ENCODE measurements at places on chromosomes 6 and 20.

- DNase-seq, result no peak
Observed at GRCh38 chr20:62361799-62362589, 5.1 kb downstream of the LAMA5 start.

- DNase-seq, result no peak
Observed at GRCh38 chr6:147715035-147715434, 206.5 kb downstream of the SAMD5 start.

GRCh38 chr6:34094474-34095135 lies 51.3 kb downstream of the GRM4 start:
- DNase-seq, result no peak

DNA sequence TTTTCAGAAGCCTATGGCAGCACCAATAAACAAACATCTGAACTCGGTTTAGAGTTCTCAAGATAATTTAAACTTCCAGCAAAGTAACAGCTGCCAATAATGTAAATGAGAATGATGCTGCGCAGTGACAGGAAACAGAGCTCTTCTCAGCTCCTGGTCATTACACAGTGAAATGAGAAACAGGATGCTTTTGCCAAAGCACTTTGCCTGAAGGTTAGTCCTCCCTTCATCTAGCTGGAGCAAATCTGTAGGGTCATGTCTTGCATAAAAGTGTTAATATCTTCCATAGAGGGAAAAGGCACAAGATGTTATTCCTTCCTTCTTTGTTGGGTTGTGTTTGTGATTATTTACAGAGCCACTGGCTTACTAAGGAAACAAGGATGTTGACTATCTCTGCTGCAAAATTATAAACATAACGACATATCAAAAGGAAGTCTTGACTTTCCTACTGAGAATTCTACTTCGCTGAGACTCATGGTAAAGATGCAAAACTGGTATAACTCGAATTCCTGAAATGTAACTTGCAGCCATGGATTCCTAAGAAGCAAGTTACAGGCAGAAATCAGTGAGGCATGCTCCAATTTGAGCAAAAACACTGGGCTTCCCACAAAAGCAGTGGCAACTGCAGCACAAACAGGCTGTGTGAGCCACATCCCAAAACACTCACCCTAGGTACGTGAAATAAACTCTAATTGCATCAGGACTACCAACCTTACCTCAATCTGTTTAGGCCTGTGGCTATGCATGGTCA lies 102.5 kb upstream of the BEND6 start:
- no peak for DNase-seq

DNA sequence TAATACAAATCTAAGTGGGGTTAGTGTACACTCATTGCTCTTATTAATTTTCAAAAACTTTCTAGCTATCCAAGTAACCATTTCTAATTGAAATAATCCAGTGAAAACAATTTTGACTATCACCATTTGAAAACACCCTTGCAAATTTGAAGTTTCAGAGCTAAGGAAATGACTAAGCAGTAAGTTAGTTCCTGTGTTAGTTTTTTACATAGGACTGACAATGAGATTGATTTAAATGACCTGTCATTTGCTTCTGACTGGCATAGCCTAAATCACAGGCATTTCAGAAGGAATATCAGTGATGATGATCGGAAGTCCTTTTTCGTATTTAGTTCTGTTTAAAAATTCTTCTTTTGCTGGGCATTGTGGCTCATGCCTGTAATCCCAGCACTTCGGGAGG lies 27.0 kb downstream of the STK4 start:
- no peak for DNase-seq

GRCh38 chr6:35370124-35370741 lies 27.9 kb downstream of the PPARD start:
- DNase-seq, result peak; percentile 97

GRCh38 chr6:134532694-134533624 lies 215.0 kb upstream of the SGK1 start:
- DNase-seq, result no peak

- DNase-seq, result no peak
Observed at GRCh38 chr20:36155991-36156390, 1.5 kb downstream of the EPB41L1 start.

DNA sequence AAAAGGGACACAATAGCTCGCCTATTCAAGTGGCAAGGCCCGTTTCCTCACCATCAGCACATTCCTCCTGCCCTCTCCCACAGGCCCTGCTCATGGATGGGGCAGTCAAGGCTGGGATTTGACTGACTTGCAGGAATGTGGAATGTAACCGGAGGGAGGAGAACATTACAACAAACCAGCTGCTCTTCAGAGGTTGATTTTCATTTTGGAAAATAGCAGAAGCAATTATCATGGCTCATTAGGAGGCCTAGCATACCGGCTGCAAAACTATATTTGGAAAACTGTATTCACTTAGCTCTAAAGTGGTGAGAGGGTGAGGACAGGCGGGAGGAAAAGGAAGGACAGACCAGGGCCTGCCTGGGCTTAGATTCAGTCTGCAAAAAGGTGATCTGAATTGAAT lies 283.7 kb downstream of the CD83 start:
- DNase-seq, result no peak

DNA sequence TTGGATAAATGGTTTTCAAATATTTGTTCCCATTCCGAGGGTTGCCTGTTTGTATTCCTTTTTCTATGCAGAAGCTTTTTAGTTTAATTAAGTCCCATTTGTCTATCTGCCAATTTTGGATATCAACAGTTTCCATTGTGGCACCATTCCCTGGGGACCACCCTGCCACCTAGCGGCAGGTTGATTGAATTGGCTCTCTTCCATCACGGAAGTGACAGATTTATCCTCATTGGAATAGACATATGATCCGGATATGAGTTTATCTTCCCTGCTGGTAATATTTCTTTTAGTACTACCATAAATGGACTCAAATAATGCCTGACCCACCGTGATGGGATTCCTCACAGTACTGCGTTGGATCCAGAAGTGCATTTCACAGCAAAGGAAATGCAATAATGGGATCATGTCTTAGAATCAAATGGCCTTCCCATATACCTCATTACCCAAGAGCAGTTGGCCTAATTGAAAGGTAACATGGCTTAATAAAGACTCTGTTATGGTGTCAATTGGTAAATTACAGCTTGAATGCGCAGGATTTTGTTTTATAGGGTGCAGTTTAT lies 327.0 kb downstream of the BMP2 start:
- no peak for DNase-seq

- DNase-seq, result no peak
Observed at GRCh38 chr6:56640374-56640773, 2.3 kb downstream of the DST start.

DNA sequence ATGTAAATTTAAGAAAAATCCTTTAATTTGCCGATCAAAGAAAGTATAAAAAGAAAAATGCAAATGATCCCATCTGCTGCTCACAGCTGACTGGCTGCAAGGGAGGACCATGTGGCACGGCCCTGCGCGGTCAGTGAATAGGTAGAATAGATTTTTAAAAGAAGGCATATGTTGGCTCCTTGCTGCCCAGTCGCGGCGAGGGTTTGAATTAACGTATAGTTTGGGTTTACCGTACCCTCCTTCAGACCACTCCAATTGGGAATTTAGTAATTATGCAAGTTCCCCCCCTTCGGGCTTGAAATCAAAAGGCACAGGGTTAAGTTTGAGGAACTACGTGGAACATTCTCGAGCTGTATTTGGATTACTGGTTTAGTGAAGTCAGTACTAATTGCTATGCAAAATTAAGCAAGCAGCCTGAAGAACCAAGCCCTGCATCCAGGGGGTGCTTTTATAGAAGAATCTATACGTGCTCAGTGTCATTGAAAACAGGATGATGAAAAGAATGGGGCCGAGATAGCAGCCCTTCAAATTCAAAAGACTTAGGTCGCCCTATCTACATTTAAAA lies 1.1 kb upstream of the BEND3 start:
- no peak for DNase-seq

- DNase-seq, result peak; percentile 98
Observed at GRCh38 chr20:57212534-57213276, 53.7 kb downstream of the BMP7 start.

DNA sequence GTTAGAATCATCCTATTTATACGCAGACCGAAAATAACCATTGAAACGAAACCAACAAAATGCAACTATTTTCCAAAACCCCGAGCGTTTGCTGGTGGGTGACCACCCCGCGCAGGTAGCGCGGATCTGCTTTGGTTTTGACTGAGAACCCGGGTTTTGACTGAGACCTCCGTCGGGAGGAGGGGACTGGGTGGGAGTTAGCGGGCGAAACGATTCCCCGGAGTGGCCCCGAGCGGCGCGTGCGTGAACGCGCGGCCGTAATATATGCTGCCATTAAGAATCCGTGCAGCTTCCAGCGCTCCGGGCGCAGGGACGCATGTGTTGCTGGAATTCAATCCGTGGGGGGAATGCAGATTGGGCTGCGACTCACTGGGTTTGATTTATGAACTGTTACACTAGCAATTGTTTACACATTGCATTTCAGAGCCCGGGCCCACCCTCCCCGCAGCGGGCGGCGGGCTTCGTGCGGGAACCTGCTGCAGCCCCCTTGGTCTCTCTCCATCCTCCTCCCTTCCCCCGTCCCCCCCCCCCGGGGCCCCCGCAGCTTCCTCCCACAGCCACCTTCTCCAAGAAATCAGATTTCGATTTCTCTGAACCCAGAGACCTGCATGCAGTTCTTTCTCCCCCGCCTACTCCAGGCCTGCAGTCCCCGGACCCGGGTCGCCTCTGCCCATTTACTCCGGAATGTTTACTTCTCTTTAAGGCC lies 9.9 kb downstream of the NRN1 start:
- DNase-seq, result peak; percentile 73

GRCh38 chr6:95110767-95111166 lies 466.6 kb upstream of the MANEA start:
- no peak for DNase-seq

- no peak for DNase-seq
Observed at GRCh38 chr6:113755449-113756289, 101.5 kb upstream of the MARCKS start.

DNA sequence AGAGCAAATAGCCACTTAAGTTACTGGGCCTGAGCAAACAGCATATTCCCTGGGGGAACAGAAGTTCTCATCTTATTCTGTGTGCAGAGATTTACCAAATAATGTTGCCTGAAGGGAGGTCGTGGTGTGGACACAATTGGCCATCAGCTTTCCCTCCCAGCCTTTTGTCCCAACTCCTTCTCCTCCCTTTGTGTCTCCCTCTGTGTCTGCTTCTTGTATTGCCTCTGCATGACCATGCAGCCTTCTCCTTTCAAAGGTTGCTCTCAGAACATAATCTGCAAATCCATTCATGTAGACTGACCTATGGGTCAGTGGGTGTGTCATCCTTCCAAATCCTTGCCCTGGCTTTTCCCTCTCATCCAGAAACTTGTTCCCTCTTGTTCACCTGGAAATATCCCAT lies 150.3 kb upstream of the INSM1 start:
- DNase-seq, result no peak

- no peak for DNase-seq
Observed at GRCh38 chr6:134182528-134182927, 130.1 kb upstream of the SLC2A12 start.

- no peak for DNase-seq
Observed at GRCh38 chr6:3575166-3575565, 118.3 kb upstream of the SLC22A23 start.

- DNase-seq, result no peak
Observed at GRCh38 chr6:89662659-89663223, 24.2 kb upstream of the LYRM2 start.

DNA sequence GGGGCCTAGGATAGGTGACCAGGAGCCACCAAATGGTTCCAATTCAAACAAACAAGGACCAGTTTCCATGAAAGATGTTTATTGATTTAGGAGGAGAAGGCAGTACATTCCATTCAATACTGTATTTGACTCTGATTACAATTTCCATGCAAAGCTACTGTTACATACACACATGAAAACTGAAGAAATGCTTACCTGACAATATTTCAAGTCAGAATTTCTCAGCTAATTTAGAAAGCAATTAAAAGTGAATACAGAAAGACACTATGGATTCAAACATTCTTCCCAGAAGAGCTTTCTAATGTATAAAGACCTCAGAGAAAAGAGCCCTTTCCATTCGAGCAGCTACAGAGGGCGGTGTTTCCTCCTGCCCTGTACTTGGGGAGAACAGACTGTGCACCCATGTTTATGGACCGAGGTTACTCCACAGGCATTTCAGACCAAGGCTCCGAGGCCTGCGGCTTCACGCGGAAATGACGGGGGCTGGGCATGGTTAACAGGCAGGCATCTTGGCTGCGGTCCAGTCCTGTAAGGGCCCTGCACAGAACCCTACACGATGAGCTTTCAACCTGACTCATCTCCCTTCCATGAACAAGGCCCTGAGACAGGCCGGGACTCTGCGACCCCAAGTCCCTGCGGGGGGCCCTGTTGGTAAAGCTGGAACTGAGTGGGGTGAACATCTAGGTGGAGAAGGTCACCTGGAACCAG lies 25.7 kb upstream of the TCFL5 start:
- DNase-seq, result peak; percentile 48

GRCh38 chr6:168082860-168083513 lies 4.0 kb upstream of the FRMD1 start:
- no peak for DNase-seq

DNA sequence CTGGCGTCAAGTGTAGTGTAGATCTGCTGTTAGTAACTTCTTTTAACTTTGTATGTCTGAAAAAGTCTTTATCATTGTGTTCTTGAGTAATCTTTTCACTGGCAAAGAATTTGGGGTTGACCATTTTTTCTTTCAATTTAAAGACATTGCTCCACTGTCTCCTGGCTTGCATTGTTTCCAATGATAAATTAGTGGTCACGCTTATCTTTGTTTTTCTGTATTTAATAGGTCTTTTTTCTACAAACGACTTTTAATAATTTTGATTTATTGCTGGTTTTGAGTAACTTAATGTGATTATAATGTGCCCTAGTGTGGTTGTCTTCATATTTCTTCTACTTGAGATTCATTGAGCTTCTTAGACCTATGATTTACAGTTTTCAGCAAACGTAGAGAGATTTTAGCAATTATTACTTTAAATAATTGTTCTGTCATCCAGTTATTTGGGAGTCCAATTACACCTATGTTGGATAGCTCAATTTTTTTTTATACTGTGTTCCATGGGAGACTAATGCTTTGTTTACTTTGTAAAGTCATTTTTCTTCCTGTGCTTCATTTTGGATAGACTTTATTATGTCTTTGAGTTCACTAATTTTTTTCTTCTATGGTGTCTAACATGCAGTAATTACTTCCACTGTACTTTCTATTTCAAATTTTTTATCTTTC lies 38.3 kb upstream of the HEY2 start:
- DNase-seq, result no peak

DNA sequence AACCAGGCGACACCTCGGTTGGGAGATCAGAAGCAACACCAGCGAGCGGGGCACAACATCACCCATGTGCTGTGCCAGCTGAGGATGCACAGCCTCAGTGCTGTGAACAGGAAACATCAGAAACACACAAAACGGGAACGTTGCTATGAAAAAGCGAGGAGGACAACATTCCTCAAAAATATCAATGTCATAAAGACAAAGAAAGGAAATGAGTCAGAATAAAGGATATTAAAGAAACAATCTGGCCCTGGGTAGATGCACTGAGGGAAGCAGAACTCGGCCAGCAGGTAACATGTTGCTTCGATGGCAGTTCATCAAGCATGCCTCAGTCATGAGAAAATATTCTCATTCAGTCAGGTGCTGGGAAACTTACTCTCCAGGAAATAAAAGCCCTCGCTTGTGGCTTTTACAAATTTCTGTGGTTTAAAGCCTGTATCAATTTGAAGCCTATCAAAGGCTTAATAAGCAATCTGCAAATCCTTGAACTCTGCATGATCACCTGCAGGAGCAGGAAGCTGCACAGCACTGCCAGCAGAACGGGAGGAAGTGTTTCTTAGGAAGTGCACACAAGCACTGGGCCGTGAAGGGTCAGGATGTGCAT lies 77.5 kb downstream of the GINS1 start:
- no peak for DNase-seq
